Psoas muscle (tissue), 8 donors: ENCODE measurements at places on chromosomes 2 and 18.

DNA sequence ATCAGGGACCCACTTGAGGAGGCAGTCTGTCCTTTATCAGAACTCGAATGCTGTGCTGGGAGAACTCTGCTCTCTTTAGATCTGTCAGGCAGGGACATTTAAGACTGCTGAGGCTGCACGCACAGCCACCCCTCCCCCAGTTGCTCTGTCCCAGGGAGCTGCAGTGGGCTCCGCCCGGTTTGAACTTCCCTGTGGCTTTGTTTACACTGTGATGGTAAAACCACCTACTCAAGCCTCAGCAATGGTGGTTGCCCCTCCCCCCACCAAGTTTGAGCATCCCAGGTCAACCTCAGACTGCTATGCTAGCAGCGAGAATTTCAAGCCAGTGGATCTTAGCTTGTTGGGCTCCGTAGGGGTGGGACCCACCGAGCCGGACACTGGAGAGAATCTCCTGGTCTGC, 11.8 kb upstream of the LHCGR start:
- no peaks in the 10 kb centered on the region for H3K4me1 ChIP-seq
- H3K27ac ChIP-seq = no peak overlapping the region
- H3K36me3 ChIP-seq = no peaks in the 10 kb centered on the region
- DNase-seq = no peak

DNA sequence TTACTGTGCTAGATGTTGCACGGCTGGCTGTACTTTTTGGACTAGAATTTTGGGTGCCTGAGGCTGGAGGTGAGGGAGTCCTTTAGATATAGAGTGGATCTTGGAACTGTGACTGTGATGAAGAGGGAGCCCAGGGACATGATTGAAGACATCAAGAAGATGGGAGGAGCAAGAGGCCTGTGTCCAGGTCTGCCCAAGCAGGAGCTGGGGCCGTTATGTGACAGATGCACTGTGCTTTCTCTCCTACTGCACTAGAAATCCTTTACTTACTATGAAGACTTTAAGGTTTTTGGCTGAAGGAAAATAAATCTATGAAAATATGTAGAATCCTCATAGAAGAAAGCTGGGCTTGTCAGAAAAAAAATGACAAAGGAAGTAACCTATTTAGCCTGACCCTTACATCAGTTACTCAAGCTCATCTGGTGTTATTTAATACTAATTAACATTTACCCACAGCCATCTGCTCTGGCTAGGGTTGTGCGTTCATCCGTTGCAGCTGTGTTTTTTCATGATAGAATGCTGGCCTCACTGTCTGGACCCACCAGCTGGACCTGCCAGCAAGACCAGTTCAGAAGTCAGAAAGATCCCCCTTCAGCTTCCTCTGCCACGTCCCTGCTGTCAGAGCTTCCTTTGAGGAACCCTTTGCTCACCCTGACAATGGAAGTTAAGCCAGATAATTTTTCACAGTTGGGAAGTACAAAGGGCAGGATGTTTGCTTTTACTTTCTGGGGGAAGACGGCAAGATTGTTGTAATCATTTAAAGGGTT, 16.7 kb downstream of the TSN start:
- no peaks in the 10 kb centered on the region for H3K4me1 ChIP-seq
- peaks cover 43% of the 10 kb centered on the region for H3K36me3 ChIP-seq
- H3K4me3 ChIP-seq = no peak overlapping the region

DNA sequence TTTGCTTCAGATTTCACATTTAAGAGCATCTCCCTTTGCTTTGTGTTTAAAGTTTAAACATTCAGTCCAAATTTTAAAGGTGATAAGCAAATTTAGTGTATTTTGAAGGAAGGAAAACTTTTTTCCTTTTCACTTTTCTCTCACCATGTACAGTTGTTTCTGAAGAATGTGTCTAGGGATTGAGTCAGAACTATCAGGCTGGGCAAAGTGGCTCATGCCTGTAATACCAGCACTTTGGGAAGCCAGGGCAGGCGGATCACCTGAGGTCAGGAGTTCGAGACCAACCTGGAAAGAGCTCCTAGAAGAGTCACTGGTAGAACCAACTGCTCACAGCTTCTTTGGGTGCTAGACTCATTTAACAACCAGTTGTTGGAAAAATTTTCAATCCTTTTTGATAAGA, 327.0 kb upstream of the THUMPD2 start:
- H3K36me3 ChIP-seq = no peaks in the 10 kb centered on the region
- no peak overlapping the region for H3K4me3 ChIP-seq
- no peak for DNase-seq

DNA sequence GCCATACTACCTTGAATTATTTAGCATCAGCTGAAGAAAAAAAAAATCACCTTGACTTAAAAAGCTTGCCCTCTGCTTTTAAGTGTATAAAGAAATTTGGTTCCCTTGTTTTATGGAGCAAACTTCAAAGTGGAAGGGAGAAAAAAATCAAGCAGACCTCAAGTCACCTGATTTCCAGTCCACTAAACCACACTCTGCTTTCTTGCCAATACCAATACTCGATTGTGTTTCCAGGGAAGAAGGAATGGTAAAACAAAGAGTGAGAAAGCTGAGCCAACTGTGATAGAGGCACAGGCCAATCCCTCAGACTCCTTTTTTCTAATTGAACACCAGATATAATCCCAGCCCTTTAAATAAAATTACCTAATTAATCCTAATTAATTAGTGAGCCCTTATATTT, 587.3 kb downstream of the ARHGAP15 start:
- no peak overlapping the region for H3K27ac ChIP-seq
- no peak overlapping the region for H3K4me3 ChIP-seq
- no peaks in the 10 kb centered on the region for H3K4me1 ChIP-seq
- no peaks in the 10 kb centered on the region for H3K36me3 ChIP-seq

GRCh38 chr2:72993933-72994280, 76.6 kb downstream of the EMX1 start:
- no peak overlapping the region for H3K27ac ChIP-seq
- H3K27me3 ChIP-seq = no peaks in the 10 kb centered on the region
- peaks cover 37% of the 10 kb centered on the region for H3K36me3 ChIP-seq
- no peak for DNase-seq
- no peaks in the 10 kb centered on the region for H3K4me1 ChIP-seq

- no peak for DNase-seq
- no peak overlapping the region for H3K27ac ChIP-seq
- H3K36me3 ChIP-seq = no peaks in the 10 kb centered on the region
- H3K4me3 ChIP-seq = no peak overlapping the region
- H3K27me3 ChIP-seq = no peaks in the 10 kb centered on the region
Measured at GRCh38 chr2:38700113-38700785, 34.3 kb downstream of the GALM start.
